Urinary bladder (tissue), 4 donors: ENCODE measurements at places on chromosomes 7 and 10.

DNA sequence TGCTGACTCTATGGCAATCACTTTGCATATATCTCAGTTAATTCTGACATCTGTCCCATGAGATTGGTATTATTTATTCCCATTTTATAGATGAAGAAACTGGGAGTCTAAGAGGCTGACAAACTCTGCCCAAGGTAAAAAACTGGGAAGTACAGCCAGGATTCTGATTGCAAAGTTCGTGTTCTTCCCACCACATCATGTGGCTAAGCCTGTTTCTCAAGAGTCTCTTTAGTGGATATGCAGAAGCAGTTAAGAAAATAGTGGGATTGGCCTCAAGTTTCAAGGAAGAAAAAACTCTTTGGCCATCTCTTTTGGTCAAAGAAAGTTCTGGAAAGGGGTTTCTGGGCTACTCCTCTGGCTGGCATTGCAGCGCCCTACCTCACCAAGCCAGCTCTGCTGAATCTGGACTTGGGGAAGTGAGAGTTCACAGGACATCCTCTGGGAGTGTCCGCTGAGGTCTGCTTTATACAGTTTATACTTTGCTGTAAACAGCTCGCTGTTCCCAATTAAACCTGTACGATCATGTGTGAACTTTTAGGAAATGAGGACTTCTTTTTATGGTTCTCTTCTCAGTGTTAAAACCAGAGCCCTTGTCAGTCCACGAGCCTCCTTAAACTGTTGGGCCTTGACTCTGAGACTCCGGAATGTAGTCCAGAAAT lies 12.2 kb upstream of the BMPR1A start:
- DNase-seq = no peak

GRCh38 chr10:34758447-34758996 lies 56.6 kb downstream of the PARD3 start:
- DNase-seq = no peak

- DNase-seq = no peak
Measured at GRCh38 chr7:69992938-69993337, 394.7 kb downstream of the AUTS2 start.

GRCh38 chr7:98571006-98571405 lies 46.1 kb upstream of the NPTX2 start:
- no peak for DNase-seq

GRCh38 chr7:159188011-159188410 lies 43.3 kb upstream of the VIPR2 start:
- no peak for DNase-seq

DNA sequence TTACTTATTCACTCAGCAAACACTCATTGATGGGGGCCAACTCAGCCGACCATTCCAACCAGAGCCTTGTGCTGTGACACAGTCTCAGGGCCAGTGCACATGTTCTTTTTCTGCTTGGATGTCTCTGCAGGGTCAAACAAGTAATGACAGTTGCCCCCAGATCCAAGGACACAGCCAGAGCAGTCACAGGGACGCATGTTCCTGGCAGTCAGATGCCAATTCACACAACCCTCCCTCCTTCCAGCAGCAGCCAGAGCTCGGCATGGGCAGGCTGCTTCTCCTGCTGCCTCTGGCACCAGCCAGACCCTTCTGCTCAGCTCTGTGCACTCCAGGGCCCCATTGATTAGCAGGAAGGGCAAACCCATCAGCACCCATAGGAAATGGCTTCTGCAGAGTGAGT lies 20.3 kb downstream of the DRGX start:
- DNase-seq = no peak

DNA sequence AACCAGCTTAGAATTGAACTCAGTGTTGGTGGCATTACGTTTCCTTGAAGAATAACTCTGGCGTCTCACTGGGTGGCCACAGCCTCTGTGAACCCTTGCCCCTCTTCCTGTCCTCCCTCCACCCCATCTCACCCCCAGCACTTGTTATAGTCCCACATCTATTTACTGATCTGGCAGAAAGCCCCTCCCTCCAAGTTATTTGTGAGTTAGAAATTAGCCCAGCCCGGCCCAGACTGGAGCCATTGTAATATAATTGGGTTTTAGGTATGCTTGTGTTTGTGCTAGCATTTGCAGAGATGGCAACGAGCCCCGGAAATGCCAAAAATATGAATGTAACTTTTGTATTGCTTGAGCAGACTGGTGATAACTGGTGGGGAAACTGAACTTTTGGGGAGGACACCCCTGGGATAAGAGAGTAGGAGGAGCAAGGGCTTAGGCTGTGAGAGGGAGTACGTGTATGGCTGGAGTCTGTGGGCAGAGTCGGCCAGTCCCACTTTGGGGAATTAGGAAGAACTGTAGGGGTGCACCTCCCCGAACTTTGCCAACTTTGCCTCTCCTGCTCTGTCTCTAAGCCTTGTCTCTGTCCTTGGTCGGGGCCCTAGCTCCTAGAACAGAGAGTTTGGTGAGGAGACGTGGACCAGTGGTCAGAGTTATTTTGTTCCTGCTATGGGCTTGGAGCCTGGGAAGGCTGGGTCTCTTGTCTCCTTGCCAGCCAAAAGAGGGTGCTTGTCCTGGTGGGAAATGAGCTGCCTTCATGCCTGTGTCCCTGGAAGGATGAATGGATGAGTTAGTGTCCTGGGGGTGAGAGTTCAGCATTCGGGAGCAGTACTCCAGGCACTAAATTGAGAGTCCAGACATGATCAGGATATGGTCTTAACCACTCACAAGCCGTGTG lies 19.3 kb upstream of the TRIM8 start:
- no peak for DNase-seq

DNA sequence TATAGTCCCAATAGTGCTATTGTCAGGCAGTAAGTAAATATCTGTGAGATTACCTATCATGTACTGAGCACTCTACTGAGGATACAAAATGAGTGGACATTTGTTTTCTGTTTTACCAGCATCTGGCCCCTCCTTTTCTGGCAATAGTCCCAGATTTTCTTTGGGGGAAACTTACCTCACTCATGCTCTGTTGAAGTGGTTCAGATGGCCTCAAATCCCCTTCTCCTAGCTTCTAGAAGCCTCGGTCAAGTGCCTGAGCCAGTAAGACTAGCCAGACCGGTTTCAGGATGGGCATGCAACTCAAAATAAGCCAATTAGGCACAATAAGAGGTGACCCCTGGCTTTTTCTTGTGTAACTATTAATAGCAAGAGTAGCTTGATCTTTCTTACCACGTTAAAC lies 19.7 kb downstream of the TRDMT1 start:
- no peak for DNase-seq

GRCh38 chr7:128304212-128304611 lies 39.5 kb downstream of the RBM28 start:
- DNase-seq = no peak

DNA sequence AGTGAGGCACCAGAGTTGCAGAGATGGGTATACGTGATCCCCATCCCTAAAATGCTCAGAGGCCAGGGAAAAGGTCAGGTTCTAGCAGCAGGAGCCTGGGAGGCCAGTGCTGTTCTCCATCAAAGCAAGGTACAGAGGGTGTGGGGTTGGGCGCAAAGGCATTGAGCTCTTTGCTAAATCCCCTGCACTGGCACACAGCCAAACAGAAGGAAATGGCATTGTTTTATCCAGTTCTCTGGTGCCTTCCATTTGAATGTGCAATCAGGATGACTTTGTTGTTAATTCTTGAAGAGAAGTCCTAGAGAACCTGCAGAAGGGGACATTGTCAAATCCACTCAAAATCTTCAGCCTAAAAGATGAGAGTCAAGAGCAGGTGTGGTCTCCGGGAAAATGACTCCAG lies 111.3 kb upstream of the CHST15 start:
- no peak for DNase-seq

DNA sequence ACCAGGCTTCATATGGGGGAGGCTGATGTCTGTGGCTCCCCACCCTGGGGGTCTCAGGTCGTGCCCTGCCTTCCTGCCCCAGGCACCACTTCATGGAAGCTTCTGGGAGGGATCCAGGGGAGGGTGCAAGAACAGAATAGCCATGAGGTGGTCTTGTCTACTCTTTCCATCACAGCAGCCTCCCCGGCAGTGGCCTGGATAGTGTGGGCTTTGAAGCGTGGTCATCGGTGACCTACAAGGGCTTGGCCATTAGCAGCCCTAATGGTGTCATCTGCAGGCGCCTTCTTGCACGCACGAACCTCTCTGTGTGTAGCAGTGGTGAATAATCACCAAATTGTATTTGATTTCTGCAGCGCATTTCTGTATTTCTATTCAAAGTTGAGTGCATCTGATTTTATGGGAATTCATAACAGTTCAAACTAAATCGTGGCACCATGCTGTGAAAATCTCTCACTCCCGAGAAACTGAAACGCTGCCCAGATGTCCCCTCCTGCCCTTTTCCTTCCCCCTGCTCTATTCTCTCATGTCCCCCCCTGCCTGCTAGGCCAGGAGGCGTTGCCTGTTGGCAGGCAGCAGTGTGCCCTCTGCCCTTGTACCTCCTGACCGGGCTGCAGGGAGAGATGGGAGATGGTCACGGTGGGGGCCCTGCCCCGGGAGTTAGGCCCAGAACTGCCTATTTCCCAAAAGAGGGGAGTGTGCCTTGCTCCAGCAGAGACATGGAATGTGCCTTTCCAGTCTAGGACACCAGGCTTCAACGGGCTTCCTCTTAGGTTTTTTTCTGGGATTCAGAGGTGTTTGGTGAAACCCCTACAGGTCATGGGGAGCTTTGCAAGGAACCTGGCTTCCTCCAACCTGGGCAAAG lies 34.8 kb downstream of the CDH23 start:
- no peak for DNase-seq

DNA sequence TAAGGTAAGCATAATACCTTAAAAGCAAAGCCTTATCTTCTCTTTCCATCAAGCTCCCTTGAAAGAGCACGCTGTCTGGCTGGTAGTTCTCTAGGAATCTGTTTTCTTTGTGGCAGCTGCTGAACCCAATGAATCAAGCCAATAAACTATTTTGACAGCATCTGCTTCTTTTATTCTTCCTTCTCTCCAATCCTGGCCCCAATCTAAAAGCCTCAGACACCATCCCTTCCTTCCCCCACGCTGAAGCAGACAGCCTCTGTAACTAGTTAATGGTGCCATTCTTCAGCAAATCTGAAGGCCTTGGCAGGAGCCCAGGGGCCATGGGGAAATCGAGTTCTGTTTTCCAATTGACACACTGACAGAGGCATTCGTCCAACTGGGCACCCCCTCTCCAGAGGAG lies 186.6 kb upstream of the LYZL1 start:
- peak; percentile 61 for DNase-seq

- DNase-seq = no peak
Measured at GRCh38 chr10:118290471-118290995, 51.6 kb downstream of the FAM204A start.

DNA sequence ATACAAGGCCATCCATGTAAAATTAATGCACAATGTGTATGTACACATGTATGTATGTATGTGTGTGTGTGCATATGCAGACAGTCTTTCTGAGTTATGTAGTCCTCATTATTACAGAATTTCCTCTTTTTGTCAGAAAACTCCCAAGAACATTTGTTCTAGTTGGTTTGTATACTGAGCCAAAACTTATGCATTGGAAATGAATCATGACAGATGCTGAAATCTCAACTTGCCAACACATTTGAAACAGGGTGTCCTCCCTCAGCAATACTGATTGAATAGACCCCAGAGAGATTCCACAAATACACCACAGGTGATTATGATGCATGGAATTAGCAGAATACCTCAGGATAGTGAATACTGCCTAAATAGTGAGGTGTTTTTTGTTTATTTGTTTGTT lies 472.9 kb upstream of the PCDH15 start:
- no peak for DNase-seq

DNA sequence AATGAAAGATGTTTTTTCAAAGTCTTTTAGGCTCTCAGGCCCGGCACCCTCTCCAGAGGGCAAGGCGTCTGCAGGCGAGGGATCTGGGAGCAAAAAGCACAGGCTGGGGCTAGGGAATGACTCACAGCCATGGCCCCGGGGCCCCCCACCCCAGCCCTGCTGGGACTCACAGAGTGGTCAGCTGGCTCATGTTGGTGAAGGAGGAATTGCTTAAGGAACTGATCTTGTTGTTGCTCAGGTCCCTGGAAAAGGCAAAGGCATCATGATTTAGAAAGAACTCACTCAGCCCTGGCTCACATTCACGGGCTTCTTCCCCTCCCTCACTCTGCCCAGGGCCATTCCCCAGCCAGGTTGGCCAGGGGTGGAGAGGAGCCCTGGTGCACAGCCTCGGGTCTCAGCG lies 151.5 kb downstream of the SLIT1 start:
- DNase-seq = no peak

GRCh38 chr10:58237014-58237834 lies 30.5 kb downstream of the IPMK start:
- no peak for DNase-seq

DNA sequence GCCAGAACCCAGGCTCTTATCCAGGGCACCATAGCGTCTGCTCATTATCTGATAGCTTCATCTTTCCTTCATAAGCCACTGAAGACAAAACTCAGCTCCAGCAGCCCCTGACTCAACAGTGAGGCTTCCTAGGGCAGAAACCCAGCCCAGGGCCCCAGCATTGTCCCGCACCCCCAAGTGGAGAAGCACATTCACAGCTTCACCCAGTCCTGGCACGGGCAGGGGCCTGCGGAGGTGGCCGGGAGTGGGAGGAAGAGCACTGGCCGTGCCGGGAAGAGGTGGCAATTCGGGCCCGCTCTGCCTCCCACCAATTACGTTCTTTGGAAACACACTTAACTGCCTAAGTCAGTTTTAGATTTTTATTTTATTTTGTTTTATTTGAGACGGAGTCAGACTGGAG lies 10.3 kb upstream of the CALML5 start:
- DNase-seq = no peak

- DNase-seq = no peak
Measured at GRCh38 chr10:124500757-124501156, 39.1 kb downstream of the LHPP start.

GRCh38 chr7:139687980-139688632 lies 89.7 kb downstream of the HIPK2 start:
- DNase-seq = no peak

GRCh38 chr10:114772496-114773196 lies 48.9 kb upstream of the FHIP2A start:
- no peak for DNase-seq

DNA sequence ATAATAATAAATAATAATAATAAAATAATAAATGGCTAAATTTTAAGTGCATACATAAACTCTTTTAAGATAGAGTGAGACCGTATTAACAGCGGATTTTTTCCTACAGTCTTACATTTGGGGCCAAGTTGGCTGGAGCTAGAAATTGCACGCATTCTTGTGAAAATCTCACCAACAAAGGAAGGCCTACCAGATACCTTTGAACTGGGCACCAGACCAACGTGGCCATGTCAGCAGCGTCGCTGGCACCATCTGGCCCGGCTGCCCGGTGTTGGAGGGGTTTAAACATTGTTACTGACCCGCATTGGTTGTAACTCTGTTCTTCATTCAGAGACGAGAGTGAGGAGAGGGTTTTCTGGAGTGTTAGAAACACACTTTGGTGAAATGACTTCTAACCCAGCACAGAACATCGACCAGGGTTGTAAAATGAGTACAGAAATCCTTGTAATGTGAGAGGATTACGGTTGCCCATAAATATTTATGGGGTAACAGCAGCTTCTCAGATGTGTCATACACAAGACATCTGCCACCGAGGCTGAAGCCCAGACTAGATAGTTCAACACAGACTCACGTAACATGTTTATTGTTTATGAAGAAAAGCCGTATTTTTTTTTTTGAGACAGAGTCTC lies 34.6 kb upstream of the UNCX start:
- no peak for DNase-seq
